Activated CD4-positive, alpha-beta T cell treated with anti-CD3 and anti-CD28 coated beads for 36 hours (primary cell): ENCODE measurements at places on chromosomes 3 and 15.

DNA sequence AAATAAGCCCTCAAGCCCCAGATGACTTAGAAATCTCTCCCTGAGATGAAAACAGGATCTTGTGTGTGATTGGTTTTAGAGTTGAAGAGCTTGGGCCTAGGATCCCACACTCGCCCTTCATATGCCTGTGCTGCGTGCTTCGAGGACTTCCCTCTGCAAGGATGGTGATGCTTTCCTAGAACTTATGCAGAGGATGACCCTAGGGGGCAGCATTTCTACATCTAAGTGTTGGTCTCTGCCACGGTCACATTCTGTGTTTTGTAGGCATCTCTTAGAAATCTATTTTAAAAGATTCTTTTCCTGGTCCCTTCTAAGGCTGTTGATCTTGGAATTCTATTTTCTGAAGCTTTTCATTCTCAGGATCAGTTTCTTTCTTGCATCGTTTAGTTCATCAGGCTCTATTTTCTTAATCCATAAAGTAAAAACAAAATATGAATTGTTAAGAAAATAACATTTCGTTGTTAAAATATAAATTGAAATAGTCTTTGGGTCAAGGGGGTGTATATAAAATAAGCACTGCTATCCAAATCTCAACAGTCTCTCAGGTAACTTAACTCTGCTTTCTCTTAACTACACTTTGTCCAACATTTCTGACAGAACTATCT lies 45.7 kb downstream of the WDR76 start:
- DNase-seq = peak; percentile 33

DNA sequence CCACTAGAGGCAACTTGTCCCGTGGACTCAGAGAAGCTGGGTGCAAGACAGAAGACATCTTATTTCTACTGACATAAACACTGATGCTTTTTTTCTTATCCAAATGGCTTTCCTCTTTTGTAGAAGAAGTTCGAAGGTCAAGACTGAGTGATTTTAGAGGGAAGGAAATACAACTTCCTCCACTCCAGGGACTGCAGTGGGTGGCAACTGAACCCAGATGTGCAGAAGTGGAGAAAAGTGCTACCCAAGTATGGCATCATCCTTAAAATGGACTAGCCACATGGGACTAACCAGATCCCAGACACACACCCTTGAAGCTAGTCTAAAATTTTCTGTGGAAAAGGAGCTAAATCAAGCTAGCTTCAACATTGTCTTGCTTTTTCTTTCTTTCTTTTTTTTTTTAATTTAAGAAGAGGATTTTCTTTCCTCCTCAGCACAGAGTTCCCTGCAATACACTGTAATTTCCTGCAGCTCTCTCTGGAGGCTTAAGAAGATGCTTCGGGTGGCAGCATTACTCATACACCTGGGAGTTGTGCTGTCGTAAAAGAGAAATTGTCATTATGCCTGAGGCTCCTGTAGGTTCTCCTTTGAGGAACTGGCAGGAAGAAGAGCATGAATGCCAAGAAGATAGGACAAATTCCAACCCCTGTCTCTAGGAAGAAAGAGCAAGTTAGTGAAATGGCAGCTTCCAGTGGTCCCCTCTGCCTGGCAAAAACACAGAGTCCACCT lies 3.8 kb upstream of the FRMD4B start:
- no peak for DNase-seq

- DNase-seq = peak; percentile 83
These were observed at the start of gene IRAK2 for GRCh38 chr3:10164546-10165393. TSS of gene IRAK2 (plus strand) at chr3:10164919. CDS start at chr3:10164955, 36 bp downstream.

- DNase-seq = no peak
These were observed 28.3 kb downstream of the IL12A start for GRCh38 chr3:160016972-160017371.

DNA sequence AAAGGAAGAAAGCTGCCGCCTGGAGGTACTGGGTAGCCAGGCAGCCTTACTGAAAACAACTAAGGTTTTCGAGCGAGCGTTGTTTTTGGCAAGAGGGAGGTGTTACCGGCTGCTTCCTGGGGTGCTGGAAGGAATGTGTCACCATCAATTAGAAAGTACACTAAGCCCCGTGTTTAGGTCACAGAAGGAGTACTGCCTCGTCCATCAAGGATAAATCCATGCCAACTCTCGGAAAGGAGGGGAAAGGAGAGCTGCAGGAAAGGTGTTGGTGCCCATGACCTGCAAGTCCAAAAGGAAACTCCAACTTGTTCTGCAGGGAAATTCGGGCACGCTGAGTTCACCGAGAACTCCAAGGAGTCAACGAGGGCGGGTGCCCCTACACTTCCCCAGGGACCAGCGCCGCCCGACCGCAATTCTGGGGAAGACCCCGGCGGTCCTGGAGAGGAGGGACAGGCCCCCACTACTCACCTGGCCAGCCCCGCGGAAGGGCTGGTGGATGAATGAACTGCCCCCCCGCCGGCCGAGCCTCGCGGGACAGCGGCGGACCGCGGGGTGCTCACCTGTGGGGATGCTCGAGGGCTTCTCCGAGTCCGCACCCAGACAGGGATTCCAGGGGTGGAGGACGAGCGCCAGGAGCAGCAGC lies 542 bp downstream of the PLOD2 start:
- DNase-seq = peak; percentile 53

DNA sequence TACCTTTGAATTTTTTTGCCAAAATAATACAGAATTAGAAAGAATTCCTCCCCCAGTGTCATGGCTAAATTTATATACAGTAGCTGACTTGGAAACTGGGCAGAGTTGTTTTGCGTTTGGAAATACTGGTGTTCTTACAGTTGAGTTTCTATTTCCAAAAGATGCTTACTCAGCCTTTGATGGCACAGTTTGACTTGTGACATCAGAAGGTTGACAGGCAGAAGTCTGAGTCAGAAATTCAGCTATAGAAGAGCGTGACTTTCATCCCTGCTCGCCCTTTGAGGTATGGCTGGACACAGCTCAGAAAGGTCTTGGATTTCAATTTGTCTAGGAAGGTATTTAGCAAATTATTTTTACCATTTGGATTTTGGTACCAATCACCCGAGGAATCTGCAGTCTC lies 175.8 kb downstream of the VGLL4 start:
- DNase-seq = no peak

- no peak for DNase-seq
These were observed 57.5 kb downstream of the CACNA2D2 start for GRCh38 chr3:50445919-50446318.

DNA sequence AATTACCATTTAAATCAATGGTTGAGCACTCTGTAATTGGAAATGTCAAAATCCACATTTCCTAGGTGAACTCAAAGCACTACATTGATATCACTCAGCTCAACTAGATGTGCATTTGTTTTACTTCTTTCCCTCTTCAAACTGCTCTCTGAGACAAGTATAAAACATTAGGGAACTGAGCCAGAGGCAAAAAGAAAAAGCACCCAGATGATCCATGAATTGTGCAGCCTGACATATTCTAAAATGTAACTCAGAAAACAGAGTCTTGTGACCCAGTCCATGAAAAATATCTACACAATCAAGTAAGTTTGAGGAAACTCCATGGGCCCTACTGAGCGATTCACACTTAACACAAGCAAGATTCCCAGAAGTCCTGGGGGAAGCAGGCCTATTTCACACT lies 9.8 kb downstream of the SRGAP3 start:
- no peak for DNase-seq

- DNase-seq = no peak
These were observed 48.7 kb upstream of the CNTN3 start for GRCh38 chr3:74663178-74663577.

- no peak for DNase-seq
These were observed 79.8 kb downstream of the NECTIN3 start for GRCh38 chr3:111151438-111151837.

- DNase-seq = no peak
These were observed 54.6 kb upstream of the STXBP5L start for GRCh38 chr3:120853416-120853815.

- DNase-seq = no peak
These were observed 109.8 kb downstream of the XRN1 start for GRCh38 chr3:142337994-142338393.

DNA sequence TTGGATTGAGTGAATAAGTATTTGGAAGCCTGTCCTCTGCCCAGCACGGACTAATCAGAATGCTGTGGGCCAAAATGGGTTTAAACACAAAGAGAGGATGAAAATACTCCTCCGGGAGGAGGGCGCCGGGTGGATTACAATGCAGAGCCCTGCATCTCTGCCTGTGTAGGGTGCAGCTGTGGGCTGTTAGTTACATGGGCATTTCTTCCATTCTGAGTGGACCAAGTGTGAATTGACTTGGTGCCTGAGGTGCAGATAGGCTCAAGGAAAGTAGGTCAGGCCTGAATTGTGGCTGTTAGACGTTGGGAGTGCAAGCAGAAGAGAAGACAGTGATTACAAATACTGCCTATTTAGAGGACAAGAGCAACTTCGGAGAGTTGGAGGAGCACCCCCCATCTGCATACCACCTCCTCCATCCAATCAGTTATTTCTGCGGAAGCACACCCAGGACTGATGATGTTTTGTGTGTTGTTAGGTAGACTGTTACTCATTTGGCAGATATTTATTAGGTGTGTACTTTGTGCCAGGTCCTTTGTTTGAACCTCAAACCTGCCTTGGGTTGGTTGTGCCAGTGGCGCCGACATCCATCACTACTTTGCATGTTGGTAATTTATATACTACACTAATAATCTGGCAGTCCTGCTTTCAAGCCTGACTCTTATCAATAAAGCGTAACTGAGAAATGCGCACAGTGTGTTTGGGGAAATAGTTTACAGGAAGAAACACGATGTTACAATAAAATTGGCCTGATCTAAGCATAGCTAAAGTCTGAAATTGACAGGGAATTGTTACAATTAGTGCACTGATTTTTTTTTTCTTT lies 33.0 kb downstream of the PTPRG start:
- DNase-seq = no peak
